ENCODE measurements at places on chromosomes 1 and 21.

DNA sequence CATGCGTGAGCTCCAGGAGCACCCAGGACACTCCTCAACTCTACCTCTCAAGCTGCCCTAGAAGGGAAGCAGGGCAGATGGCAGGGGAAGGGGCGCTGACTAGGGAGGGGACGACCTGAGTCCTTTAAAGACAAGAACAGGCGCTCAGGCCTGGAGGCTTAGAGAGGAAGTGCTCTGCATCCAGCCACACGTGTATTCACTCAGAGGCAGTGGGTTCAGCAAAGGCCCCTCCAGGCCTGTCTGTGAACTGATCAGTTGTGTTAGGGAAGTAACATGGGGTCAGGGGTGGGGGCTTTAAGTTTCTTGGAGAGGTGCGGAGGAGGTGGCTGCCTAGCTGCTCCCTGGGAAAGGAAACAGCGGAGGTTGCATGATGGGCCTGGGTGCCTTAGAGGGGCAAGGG lies 37.1 kb upstream of the ARF1 start:
- DNase-seq, result no peak

DNA sequence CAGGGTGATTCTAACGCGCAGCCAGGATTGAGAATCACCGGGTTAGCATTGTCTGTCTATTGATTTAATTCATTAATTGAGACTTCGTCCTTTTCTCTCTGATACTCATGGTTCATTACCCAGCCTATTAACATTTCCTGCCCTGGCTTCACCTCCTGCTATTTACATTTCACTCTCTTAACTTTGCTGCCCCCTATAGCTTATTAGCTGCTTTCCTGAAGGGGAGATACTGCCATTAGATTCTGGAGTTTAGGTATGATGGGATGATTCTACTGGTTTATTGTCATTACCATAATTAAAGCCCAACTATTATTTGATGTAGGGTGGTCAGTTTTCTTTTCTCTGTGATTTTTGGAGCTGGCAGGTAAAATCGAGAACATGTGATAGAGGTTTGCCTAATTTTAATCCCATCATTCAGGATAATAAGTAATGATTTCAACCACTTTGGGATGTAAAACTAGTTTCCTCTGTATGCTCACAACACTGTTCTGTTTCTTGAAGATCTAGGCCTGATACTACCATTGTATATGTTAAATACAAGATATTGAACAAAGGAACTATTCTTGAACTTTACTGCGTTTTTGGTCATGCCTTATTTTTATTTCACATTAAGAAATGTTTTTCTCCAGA lies 6.4 kb downstream of the PPP2R5A start:
- peak; percentile 68 for DNase-seq

DNA sequence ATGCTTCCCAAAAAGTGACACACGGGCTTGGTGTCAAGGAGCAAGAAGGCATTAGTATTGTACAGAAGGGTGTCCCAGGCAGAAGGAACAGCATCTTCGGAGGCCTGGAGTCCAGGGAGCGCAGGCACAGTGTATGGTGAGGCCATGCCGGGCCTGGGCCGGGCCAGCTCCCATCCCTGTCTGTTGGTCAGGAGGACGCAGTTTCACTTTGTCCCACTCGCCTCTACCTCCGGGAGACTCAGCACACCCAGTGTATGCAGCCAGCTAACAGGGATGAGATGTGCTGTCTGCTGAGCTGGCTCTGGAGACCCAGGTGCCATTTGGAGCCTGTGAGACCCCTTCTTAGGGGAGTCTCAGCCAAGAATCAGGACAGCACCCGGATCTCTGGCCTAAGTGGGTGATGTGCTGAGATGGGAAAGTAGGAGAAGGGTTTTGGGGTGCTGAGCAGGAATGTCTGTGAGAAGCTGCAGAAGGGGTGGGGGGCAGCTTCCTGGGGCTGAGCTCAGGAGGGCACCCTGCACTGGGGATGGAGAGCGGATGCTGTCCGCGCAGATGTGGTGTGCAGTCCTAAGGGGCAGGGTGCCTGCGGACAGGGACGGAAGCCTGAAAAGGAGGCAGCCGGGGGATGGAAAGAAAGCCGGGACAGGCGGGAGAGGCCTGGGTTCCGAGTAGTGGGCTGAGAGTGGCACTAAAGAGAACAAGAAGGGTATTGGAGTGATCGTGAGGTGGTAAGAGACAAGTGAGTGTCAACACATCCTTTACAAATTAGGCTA lies 25.7 kb downstream of the DMRTB1 start:
- DNase-seq, result no peak

DNA sequence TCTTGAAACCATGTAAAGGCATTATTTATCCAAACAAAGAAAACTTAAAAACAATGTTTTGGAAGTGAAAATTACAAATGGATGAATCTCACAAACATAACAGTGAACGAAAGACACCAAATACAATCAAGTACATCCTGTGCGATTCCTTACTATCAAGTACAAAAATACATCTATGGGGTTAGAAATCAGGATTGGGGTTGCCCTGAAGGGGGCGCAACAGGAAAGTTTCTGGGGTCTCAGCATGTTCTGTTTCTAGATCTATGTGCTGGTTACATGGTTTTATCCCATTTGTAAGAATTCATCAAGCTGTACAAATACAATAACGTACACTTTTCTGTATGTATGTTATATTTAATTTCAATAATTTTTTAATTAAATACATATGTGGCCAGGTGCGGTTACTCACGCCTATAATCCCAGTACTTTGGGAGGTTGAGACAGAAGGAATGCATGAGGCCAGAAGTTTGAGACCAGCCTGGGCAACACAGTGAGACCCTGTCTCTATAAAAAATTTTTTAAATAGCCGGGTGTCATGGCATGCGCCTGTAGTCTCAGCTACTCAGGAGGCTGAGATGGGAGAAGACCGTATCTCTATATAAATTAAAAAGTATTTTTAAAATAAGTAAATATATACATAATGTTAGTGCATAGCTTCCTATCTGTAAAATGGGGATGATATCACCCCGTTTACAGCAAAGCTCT lies 121.5 kb upstream of the SOD1 start:
- DNase-seq, result no peak

GRCh38 chr1:65420590-65421350 lies at the start of the genes LEPR and LEPROT:
Gene LEPR (plus strand): TSS chr1:65420668. CDS start chr1:65565566, 144,898 bp downstream.
Gene LEPROT (plus strand): TSS chr1:65420668. CDS start chr1:65420725, 57 bp downstream.
- no peak for DNase-seq

- DNase-seq, result no peak
Observed at GRCh38 chr1:205665201-205666045, 14.9 kb downstream of the SLC45A3 start.

DNA sequence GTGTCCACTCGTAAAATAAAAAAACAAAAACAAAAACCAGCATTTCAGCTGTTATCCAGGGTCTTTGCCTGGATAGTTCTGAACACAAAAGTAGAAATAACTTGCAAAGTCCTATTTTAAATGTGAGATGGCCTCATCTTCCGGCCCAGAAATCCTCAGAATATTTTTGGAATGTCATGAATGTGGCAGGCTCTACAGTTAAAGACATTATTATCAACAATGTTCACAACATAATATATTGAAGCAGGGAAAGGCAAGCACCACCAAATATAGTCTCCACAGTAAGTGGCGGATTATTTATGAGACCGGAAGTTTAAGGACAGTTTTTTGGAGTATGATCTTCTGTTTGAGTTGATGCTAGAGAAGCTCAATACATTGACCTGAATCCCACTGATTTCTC lies 1.2 kb upstream of the C1orf198 start:
- peak; percentile 55 for DNase-seq
